Endodermal cell (in vitro differentiated cells): ENCODE measurements at places on chromosomes 6 and 20.

DNA sequence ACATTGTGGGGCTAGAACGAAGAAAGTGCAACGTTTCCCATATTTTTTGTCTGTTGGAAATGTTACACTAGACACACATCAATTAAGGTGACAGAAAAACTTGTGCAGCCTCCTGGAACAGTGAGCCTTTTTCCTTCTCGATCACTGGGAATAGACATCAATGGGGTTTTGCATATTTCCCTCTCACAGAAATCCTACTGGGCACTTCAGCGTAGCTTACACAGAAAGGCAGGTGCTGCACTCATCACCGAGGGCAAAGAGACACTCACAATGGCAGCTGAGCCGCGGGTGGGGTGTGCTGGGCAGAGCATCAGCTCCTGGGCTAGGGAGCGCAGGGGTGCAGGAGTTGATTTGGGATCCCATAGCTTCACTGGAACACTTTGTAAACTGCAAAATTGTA, 64.5 kb downstream of the THBS2 start:
- DNase-seq, result no peak

GRCh38 chr20:6134592-6134991, 11.8 kb upstream of the FERMT1 start:
- no peak for DNase-seq

GRCh38 chr20:1323256-1323655, 5.7 kb downstream of the SDCBP2 start:
- DNase-seq, result peak; percentile 30

DNA sequence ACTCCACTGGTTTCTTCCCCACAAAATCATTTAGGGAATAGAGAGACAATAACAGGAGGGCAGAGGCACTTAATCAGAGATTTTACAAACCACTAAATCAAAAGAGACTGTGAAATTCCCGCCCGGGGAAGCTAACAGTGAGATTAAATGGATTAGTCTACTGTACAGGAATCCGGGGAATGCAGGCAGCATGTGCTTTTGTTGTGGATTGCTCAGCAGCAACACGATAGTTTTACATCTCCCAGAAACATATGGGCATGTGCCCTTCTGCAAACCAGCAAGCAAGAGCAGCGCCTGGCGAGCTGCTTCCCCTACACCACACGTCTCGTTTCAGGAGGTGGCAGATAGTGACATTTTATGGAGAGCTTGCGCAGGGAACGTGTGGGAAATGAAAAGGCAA, 382.3 kb downstream of the CD83 start:
- DNase-seq, result peak; percentile 75

- DNase-seq, result no peak
These were observed 55.6 kb upstream of the ZMYND8 start for GRCh38 chr20:47412083-47412482.

DNA sequence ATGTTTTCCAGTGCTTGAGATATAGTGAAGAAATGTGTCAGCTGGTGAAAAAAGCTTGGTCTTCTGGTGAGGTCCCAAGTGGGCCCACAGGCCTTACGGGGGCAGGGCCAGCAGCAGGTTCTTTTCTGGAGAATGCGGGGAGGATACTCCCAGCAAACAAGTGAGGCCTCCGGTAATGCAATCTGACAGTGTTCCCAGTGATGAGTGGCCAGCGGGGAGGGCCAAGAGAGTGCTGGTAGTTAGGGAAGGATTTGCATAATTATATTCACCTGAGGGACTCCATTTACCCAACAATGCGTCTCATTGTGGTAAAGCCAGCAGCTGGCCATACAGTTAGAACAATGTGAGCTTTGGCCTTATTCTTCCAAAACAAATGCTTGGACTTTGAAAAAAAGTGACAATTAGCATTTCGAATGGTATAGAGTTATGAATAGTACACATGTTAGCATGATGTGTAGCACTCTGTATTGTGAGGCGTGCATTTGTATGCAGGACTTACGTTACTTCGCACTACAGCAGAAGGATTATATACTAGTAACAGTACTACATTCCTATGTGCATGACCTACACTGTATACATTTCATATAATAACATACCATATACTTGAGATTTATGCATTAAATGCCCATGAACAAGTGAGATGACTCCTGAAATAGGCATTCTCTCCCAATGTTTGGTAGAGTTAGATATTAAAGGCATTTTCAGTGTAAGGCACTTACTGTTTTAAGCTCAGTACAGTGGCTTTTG, 69.8 kb downstream of the MYB start:
- peak; percentile 67 for DNase-seq

DNA sequence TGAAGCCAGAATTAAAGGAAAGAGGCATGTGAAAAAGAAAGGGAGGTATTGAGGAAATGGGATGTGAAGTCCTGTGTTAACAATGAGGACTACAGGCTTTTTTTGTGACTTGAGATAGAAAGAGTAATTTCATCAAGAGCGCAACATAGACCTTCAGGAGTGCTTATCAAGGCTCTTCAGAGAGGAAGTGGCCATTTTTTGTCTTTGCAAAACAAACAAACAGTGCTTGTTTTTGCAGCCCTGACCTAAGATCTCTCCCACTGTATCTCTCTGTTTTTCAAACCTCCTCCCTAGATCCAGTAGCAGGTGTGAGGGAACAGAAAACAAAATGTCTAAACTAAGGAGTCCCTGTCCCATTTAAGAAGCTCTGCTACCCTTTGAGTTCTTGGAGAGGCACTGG, 710.3 kb upstream of the MARCKS start:
- no peak for DNase-seq

DNA sequence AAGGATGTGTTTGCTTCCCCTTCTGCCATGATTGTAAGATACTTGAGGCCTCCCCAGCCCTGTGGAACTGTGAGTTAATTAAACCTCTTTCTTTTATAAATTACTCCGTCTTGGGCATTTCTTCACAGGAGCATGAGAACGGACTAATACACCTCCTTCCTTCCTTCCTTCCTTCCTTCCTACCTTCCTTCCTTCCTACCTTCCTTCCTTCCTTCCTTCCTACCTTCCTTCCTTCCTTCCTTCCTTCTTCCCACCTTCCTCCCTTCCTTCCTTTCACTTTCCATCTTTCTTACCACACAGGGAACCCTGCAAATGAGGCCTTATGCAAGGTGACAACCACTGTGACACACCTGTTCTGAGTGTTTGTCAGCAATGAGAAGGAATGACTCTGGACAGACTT, 141.3 kb upstream of the EXOC2 start:
- DNase-seq, result no peak

GRCh38 chr6:6483168-6483567, 105.4 kb upstream of the LY86 start:
- DNase-seq, result no peak

DNA sequence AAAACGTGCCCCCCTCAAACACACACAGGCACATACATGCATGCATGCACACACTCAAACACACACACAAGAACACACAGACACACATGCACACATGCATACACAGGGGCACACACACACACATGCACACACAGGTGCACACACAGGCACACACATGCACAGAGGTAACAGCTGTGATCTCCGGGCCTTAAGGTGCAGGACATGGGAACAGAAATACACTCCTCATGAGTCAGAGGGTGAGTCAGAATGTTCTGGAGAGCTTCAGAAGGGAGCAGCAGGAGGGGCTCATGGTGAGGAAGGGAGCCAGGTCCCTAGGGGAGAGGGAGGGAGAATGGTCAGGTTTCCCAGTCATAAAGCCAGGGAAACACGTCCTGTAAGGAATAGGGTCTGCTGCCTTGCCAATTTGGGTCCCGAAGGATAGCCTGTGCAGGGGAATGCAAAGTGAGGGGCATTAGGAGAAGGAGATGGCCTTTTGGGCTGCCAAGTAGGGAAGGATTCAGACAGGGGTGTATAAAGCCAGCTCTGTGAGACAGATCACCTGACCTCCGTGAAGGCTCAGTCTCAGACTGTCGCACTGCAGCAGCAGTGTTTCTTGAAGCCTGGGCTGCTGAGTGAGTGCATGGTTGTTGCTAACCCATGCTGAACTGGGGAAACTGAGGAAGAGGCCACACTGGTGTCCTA, 123.9 kb downstream of the MAFB start:
- DNase-seq, result no peak

DNA sequence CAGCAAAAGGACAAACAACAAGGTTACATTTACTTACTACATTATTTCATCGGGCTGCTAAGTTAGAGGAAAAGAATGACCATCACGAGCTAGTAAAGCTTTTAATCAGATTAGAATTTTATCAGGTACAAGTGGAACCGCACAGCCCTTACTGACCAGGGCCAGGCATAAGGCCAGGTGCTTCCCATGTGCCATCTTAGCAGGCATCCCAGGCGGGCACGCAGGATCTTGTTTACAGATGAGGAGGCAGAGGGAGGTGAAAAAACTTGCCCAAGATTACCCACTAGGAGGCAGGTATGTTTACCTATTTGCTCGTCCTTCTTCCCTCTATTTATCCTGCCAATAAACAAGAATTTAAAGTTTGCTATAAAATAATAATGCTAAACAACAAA, 10.7 kb downstream of the EZR start:
- DNase-seq, result peak; percentile 54

GRCh38 chr6:29762051-29762450, 38.8 kb downstream of the HLA-F start:
- DNase-seq, result peak; percentile 28

DNA sequence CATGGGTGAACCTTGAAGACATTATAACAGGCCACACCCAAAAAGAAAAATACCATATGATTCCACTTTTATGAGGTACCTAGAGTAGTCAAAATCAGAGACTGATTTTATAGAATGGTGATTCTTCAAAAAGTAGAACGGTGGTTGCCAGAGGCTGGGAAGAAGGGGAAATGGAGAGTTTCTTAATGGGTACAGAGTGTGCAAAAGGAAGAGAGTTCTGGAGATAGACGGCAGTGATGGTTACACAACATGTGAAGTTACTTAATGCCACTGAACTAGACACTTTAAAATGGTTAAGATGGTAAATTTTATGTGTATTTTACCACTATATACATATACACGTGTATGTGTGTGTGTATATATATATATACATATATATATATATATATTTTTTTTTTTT, 80.8 kb downstream of the PRND start:
- no peak for DNase-seq

DNA sequence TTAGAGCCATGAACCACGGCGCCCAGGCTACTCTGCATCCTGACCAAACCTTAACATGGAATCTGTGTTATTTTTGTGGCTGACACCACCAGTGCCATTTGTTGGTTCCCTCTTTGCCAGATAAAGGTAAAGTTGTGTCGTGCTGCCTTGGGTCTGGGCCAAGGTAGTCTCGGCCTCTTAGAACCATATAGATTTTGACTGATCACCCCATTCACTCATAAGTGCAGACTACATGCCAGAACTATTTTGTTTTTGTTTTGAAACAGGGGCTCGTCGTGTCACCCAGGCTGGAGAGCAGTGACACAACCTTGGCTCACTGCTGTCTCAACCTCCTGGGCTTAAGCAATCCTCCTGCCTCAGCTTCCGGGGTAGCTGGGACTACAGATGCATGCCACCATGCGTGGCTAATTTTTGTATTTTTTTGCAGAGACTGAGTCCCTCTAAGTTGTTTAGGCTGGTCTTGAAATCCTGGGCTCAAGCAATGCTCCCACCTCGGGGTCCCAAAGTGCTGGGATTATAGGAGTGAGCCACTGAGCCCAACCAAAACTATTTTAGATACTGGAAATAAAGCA, 19.2 kb upstream of the RIPOR3 start:
- DNase-seq, result no peak

- peak; percentile 36 for DNase-seq
These were observed 95.5 kb upstream of the AGPAT4 start for GRCh38 chr6:161369339-161369738.

- DNase-seq, result no peak
These were observed 539.7 kb upstream of the MARCKS start for GRCh38 chr6:113317442-113317841.

GRCh38 chr6:37665304-37665703, 32.4 kb downstream of the MDGA1 start:
- no peak for DNase-seq

DNA sequence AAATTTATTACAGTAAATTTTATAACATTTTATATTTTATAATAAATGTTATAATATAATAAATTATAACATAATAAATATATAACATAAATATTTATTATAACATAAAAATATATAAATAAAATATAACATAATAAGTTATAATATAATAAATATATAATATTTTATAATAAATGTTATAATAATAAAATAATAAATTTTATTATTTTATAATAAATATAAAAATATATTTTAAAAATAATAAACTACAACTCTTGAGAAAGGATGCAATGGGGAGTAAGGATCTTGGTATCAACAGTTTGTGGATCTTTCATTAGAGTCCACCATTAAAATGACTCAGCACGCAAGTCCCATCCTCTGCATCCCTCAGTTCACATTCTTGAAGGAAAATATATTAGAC, 312.6 kb downstream of the MEI4 start:
- no peak for DNase-seq

GRCh38 chr6:104625536-104625935, 234.2 kb downstream of the HACE1 start:
- DNase-seq, result peak; percentile 75

GRCh38 chr6:81614292-81614691, 138.2 kb downstream of the TENT5A start:
- DNase-seq, result no peak

- DNase-seq, result no peak
These were observed 59.8 kb upstream of the RREB1 start for GRCh38 chr6:7047966-7048365.

DNA sequence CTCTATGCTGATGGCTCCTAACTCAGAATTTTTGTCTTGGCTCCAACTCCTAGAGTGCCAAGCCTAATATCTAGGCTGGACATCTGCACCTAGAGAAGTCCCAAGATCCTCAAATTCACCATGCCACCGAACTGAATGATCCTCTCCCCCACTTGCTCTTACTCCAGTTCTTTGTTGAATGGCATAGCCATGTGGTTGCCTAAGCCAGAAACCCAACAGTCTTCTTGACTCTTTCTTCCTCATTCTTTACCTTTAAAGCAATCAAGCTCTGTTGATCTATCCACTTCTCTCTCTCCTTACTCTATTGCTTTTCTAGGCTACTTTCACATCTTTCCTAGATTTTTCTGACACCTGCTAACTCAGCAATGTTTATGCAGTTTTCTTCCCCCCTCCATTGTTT, 126.5 kb upstream of the FOXO3 start:
- DNase-seq, result no peak

GRCh38 chr6:25637960-25638434, 14.0 kb upstream of the SCGN start:
- DNase-seq, result peak; percentile 89

DNA sequence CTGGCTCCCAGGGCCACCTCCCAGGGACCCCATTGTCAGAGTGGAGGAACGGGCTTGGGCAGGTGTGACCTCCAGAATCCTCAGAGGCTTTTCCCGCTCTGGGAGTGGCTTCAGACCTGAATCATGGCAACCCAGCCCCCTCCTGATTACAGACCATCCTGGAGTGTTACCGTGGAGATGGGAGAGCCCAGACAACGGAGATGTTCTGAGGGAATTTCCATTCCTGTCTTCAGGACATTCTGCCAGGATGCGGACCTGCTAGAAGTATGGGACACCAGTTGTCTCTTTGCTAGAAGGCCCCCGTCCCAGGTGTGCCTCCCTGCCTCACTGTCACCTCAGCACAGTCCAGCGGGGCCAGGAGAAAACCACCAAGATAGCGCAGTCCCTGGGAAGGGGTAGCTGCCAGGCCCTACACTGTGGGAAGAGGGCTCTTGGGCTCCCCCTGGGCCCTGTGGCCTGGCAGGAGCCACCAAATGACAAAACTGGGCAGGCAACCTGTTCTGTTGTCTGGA, 109.9 kb downstream of the PSMB1 start:
- peak; percentile 80 for DNase-seq
